ENCODE measurements at places on chromosomes 6 and 20.

DNA sequence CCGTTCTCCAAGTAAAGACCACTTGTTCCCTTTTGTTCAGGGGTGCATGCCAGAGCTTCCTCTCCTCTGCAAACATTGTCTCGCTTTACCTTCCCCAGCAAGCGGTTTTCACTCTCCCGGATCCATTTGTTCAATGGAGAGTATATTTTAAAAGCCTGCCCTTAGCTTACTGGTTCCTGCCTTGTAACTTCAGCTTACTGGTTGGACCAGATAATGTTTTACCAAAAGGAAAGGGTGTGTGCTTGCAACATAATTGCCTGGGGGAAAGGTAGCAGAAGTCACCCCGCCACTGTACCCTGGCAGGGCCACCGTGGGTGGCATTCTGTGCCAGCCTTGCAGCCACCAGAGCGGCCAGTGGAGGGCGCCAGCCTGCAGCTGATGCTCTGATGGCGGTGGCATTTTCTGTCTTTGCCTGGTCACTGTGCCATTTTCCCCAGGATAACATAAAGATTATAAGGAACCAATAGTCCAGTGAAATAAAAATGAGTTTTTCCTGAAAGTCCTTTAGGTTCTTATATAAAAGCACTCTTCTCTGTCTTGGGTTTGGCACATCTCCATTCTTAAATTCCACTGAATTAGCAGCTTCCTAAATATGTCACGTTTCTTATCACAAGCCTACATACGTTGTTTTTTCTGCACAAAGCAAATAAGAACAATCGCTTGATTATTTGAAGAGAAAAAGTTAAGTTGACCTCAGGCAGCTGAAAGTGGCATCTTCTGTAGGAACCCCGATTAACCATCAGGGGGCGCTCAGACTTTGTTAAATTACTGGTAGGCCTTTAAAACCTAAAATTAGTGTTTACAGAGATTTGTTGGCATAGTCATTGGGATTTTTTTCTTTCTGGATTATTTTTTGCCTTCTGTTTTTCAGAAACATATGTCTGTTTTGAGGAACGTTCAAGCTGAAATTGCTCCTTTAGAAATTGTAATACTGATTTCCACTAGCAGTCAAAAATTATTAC, 67.4 kb upstream of the XRN2 start:
- peak; percentile 20 for DNase-seq

DNA sequence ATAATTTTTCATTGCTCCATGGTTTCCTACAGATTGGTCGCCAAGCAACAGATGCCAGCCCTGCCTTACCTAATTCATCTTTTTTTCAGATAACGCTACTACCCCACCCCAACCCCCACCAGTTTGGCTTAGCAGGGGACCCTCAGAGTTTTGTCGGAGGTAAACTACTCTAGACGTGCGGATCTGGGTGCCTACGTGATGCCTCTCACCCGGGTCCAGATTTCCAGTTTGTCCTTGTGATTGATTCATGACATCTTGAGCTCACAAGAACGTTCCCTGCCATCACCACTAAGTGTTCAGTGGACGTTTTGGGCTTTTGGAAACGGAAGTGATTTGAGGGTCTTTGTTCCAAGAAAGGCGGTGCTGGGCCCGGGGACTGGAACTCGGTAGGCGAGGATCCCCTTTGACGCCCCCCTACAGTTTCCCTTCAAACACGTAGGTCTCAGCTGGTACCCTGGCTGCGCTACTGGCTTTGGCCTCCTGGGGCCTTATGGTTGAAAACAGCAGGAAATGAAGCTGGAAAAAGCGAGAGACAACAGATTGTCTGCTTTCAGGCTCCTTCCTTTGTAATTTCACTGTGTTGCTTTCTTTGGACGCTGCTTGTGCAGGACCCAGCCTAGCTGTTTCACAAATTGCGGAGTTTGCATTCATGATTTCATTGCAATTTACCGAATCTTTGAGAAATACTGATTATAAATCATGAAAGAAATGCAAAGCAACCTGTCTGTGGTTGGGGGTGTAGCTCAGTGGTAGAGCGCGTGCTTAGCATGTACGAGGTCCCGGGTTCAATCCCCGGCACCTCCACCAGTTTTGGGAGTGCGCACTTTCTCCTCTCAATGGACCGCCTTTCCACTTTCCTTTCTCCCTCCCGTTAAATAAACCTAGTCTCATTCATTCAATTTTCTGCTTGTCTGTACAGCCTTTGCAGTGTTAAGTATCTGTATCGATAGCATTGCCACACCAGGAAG, 81.0 kb downstream of the GPX5 start:
- DNase-seq: no peak

DNA sequence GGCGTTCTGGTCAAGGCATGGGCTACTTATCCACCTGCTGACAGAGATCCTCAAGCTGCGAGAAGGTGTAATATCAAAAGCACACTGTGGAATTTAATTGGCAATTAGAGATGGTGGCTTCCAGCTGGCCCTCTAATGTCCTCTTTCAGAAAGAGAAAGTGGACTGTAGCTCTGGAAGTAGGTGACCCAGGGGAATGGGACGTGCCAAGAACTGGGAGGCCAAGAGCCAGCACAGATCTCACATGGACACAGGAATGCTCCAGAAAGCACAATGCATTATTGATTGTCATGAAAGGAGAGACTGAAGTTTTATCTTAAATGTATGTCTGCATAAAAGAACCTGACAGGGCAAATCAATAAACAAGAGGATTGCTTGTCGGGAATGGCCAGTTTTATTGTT, 198.6 kb upstream of the CDH4 start:
- no peak for DNase-seq

GRCh38 chr20:21518292-21518991, 4.6 kb upstream of the NKX2-2 start:
- no peak for DNase-seq

DNA sequence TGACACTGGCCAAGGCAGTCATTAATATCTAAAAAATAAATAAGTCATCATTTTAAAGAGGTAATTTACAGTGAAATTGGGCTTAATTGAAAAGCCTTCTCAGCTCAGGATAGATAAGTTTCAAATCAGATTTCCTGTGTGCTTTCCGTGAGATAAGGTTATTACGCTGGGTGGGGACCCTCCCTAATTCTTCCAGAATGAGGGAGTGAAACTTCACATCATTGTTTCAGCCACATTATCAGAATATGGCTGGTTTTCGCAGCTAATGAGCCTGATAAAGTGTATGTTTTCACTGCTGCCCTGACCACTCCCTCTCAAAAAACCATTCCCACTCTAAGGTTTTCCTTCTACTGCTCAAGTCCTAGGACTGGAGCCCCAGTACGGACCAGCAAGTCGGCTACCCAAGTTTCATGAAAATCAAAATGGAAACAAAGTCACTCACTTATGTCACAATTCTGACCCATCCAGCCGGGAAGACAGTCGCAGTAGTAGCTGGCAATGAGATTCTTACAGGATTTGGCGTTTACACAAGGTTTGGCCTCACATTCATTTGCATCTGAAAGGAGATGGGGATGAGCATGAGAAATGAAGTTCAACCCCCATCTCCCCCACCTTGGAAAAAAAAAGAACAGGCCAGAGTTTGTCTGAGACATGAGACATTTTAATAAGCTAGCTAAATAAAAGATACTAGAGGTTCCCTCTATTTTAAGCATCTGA, 24.6 kb downstream of the JAG1 start:
- no peak for DNase-seq

DNA sequence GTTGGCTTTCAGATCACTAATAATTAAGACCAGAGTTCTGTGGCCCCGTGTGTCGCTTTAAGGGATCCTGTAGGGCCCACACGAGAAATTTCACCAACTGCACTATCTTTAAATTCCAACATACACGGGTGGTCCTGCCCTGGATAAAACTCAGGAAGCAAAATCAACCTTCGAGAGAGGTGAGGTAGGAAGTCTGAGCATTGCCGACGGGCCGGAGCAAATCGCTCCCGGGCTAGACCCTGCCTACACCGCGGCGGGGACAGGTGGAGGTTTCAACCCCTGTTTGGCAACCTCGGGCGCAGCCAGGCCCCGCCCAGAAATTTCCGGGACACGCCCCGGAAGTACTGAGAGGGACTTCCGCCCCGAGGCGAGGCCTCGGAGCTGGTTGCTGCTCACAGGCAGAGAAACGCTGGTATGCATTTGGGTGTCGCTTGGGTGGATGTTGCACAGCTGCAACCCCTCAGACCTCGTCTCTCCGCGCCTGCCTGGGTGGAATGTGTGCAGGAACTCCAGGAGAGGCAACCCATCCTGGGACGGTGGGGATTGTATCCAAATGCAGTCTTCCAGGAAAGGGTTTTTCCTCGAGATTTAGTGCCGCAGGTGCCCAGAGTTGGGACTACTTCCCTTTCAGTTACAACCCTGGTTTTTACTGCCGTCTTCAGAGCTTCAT, 19.9 kb downstream of the ZKSCAN8 start:
- peak; percentile 76 for DNase-seq

DNA sequence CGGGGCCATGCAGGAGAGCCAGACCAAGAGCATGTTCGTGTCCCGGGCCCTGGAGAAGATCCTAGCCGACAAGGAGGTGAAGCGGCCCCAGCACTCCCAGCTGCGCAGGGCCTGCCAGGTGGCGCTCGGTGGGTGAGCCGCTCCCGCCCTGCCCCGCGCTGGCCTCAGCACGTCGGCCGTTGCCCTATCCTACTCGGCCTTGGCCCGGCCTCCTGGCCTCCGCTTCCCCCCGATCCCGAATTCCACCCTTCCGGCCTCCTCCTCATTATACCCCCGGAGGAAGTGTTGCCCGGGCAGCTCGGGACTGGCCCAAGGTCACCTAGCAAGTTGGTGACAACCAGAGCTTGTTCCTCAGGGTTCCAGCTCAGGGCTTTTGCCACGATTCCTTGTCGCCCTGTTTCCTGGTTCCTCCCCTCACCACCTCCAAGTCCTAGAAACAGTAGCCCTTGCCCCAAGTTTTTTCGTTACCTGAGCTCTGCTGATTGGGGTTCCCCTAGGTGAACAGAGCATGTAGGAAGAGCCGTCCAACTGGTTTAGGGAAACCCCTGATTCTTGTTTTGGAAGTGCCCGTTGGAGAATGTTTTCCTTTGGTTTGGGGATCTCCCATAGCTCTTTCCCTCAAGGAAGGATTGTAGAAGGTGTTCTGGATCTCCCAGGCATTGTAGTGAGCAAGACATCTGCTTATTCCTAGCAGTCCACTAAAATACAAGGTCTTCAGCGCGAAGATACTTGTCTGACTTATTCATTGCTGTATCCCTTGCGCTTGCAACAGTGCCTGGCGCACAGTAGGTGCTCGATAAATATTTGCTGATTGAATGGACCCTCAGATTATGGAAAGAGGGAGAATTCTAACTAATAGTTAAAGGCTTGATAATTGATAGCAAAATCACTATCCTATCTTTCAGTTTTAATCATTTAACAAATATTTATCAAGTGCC, 641 bp downstream of the ARFGEF2 start:
- peak; percentile 29 for DNase-seq

- DNase-seq: no peak
These were observed 109.2 kb upstream of the NXT1 start for GRCh38 chr20:23241416-23241815.

GRCh38 chr20:36998652-36999051, 47.1 kb upstream of the SAMHD1 start:
- DNase-seq: no peak

GRCh38 chr6:46284475-46284874, 113.7 kb upstream of the ENPP5 start:
- no peak for DNase-seq

DNA sequence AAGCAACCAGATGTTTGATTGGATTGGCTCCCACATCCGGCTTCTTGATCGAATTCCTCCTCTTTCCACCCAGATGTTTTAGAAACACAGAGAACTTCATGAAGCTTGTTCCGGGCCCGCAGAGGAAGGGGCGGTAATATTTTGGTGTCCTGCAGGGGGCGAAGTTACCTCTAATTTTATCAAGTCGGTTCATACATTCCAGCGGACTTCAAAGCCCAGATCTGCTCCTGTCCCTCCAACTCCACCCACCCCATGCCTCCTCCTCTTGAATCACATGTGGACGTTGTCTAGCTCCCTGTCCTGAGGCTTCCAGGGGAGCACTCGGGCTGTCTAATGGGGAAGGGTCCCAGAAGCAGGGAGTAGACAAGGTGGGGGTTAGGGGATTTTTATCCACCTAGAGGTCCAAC, 2.9 kb upstream of the BMP6 start:
- DNase-seq: no peak

GRCh38 chr20:1327241-1327653, 1.7 kb downstream of the SDCBP2 start:
- no peak for DNase-seq

GRCh38 chr6:46160102-46160501, 10.7 kb downstream of the ENPP5 start:
- no peak for DNase-seq

DNA sequence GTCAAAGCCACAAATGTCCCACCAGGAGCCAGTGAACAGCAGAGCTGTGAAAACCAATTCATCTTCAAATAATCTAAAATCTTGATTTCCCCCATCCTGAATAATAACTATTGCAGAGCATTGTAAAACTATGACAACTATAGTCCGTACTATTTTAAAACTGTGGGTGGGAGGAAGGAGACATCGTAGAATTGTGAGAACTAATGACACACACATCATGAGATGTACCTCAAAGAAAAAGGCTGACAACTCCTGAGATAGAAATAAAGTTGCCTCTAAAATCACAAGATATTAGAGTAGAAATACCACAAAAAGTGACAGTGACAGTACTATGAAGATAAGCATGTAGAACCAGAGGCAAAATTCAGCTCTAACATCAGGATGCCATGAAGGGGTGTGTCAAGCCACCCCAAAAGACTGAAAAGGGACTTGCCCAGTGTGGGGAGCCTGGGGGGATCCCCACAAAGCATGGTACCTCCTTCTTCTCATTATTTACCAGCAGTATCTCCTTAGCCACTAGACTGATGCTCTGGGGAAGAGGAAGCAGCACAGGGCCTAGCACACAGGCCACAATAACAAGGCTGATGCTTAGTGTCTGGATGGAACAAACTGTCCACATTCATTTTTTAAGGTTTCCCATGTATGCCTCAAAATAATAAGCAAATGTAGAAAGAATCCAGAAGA, 13.4 kb downstream of the NAPB start:
- no peak for DNase-seq

- no peak for DNase-seq
These were observed 27.0 kb upstream of the SLA2 start for GRCh38 chr20:36672991-36673390.

- no peak for DNase-seq
These were observed 225.9 kb downstream of the NKAIN2 start for GRCh38 chr6:124029567-124029966.

Data from GM18507 (cell line).